ENCODE measurements at places on chromosomes 5 and 9.

- no peak for DNase-seq
These were observed 32.0 kb upstream of the PANK3 start for GRCh38 chr5:168611165-168611564.

DNA sequence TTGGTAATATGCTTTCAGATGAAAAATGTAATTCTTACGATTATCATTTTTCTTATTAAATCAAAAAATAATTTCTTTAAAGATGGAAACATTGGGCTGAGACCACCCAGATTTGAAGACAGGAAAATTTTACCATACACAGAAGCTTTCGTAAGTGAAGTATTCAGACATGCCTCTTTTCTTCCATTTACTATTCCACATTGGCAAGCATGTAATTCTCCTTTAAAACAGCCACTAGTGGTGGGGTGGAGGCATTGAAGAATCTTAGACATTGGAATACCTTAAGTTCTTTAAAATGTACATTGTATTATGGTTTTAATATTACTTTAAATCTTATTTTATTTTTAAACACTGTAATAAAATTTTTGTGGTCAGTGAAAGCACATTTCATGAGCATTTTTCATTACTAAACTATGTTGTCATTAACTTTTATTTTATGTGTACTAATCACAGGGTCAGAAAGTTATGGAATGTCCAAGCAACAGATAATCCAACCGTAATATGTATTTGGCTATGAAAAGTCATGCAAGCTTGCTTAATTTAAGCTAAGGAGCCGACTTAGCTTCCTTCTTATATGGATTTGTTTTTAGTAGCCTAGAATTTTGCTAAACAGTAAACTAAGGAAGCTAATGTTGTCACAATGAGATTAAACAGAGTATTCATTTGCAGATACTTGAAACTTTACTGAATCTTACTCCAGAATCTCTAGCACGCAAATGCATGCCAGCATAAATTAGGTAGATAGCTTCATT lies 97.4 kb upstream of the ALDH1A1 start:
- no peak for DNase-seq

GRCh38 chr5:20248118-20248517 lies 260.1 kb upstream of the CDH18 start:
- DNase-seq: no peak

GRCh38 chr9:84371737-84372136 lies 31.2 kb upstream of the SLC28A3 start:
- DNase-seq: no peak

GRCh38 chr9:116238225-116238624 lies 84.6 kb downstream of the PAPPA start:
- DNase-seq: no peak

- DNase-seq: no peak
These were observed 35.9 kb downstream of the TTLL11 start for GRCh38 chr9:122057211-122057610.

- DNase-seq: no peak
These were observed 26.9 kb downstream of the CNOT6 start for GRCh38 chr5:180521101-180521500.

GRCh38 chr5:172870291-172870714 lies 36.3 kb downstream of the ERGIC1 start:
- DNase-seq: no peak

DNA sequence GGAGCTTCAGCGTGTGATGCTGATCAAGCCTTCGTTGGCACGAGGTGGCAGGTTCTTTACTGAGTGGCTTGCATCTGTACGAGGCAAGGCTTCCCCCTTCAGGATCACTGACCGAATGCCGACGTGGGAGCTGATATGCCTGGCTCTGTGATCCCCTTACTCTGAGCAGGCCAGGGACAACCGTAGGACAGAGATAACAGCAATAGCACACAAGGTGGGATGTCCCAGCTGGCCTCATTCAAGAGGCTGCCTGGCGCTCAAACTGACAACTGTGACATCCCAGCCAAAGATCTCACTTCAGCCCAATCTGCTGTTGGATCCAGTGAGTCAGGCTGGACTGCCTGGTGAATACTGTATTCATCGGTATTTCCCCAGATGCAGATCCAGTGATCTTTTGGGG lies 199.4 kb upstream of the PANK3 start:
- no peak for DNase-seq

DNA sequence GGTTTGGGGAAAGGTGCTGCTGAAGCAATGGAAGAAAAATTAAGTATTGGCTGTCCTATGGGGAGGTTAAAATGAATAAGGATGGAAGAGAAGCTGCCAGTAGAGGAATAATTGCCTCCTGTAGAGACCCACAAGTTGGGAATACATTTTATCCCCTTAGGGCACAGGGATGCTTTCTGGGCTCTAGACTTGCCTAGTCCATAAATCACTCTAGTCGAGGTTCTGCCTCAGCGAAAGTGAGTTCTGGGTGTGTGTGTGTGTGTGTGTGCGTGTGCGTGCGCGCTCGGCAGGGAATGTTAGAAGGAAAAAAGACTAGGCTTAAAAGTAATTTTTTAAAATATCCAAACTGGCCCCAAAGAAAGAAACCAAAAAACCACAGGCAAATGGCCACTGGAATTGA lies 291.6 kb downstream of the DOCK8 start:
- DNase-seq: no peak

DNA sequence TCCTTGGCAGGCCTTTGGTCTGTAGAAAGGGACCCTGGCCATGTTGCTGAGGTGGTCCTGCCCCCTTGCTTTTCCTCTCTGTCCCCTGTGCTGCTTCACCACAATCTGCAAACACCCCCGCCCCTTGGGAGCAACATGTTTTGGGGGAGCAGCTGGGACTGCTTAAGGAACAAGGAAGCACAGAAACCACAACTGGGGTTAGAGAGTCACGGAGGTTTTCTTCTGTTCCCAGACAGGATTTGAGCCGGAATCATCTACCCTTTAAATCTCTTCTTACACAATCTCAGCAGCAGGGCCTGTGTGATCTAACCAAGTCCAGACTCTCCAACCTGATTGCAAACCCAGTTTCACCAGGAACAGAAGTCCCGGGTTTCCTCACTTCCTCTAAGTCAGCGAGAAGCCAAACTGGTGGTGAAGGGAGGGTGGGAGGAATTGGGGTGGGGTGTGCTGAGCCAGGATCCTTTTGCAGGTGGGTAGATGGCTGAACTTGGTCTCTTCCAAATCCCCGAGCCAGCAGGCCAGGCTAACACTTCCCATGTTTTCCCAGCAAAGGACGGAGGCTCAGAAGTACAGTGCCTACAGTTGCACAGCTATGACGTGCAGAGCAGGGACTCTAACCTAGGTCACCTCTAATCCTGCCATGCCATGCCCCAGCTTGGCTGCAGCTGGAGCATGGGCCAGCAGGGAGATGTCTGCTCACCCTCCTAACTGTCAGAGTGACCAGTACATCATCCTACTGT lies 25.0 kb downstream of the SH3PXD2B start:
- DNase-seq: no peak

GRCh38 chr5:112995764-112996618 lies 19.4 kb downstream of the DCP2 start:
- DNase-seq: no peak

DNA sequence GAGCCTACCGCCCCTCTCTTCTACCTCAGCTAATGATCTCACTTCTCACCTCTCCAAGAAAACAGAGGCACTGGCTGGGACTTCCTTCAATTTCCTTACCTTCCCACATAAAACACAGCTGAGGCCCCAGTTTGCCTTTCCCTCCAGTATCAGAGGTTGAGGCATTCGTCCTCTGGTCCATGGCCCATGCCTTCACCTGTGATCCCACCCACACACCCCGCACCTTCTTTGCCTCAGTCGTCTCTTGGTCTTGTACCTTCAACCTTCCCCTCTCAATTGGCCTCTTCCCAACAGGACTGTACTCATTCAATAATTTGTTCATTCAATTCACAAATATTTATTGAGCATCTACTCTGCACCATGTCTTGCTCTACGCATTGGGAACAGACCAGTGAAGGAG lies 11.0 kb upstream of the NSD1 start:
- no peak for DNase-seq

GRCh38 chr5:2810644-2811043 lies 59.2 kb upstream of the IRX2 start:
- no peak for DNase-seq

- DNase-seq: no peak
These were observed 2.4 kb downstream of the RASEF start for GRCh38 chr9:83060556-83060955.

GRCh38 chr5:135024956-135025729 lies 8.9 kb downstream of the PITX1 start:
- DNase-seq: no peak

DNA sequence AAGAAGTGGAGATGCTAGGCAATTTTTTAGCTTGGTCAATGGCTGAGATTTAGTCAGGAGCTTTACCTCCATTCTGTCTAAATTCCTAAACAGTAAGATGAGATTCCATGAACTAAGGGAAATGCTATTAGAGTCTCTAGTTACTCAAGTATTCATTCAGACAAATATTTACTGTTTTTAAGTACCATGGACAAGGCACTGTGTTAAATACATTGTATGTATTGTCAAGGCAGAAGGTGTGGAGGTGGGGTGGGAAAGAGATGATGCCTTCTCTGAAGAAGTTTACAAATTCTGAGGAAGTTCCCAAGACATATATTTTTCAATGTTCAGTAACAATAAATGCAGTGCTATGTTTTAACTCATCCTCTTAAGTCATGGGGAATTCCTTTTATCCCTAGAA lies 459.9 kb upstream of the NMUR2 start:
- no peak for DNase-seq

- no peak for DNase-seq
These were observed 31.2 kb upstream of the FABP6 start for GRCh38 chr5:160198146-160198545.

DNA sequence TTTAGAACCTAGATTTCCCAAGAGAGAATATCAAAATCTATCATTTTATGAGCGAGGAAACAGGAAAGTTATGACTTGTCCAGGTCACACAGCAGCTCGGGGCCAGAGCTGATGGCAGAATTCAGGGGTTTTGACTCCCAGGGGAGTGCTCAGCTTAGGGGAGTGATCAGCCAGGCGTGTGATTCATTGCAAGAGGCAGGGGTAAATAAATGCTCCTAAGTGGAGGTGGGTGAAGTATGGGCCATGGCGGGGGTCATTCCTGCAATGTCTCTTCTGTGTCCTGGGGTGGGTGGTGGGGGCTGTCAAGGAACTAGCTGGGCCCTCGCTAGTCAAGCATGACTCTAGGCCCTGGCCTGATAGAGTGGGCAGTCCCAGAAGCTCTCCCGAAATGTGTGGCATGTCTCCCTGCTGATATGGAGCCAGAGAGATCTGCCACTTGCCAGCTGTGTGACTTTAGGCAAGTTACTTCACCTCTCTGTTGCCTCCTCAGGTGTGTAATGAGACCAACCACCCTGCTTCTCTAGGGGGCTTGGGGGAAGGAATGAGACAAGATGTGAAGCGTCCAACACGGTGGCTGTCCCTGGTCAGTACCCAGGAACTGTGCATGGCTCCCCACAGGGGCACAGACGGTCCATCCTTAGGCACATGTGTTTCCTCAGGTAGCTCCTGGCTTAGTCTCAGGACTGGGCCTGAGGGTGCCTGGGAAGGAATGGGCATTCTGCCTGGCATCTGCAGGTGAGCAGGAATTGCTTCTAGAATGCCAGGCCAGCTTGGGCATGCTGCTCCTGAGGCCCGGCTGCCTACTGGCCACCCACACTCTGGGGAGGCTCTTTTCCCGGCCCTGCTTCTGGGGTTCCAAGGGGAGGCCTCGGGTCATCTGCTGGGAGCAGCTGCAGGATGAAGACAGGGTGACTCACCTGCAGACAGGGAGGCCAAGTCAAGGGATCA lies 36.5 kb upstream of the SH3PXD2B start:
- DNase-seq: no peak

GRCh38 chr9:68949271-68950000 lies 64.5 kb downstream of the PRKACG start:
- DNase-seq: no peak

DNA sequence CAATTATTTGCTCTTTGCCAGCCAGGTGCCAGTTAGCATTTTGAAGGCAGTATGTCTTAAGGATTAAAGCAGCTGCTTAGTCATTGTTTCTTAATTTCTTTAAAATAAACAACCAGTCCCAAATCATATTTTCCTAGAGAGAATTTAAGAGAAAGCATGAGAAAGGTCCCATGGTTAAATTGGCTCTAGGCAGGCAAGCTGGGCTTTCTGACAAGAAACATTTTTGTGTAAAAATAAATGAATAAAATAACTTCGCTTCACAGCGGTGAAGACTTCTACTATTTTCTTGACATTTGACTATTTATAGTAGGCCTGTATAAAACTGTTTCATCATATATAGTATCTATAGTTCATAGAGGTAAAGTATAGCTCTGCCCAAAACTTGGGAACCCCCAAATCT lies 617.7 kb upstream of the C9orf72 start:
- DNase-seq: no peak

GRCh38 chr9:110923601-110924000 lies 114.7 kb downstream of the LPAR1 start:
- no peak for DNase-seq

GRCh38 chr5:132046880-132047299 lies 13.6 kb upstream of the IL3 start:
- no peak for DNase-seq

GRCh38 chr5:136212252-136212721 lies 19.3 kb upstream of the SMIM32 start:
- peak; percentile 76 for DNase-seq

DNA sequence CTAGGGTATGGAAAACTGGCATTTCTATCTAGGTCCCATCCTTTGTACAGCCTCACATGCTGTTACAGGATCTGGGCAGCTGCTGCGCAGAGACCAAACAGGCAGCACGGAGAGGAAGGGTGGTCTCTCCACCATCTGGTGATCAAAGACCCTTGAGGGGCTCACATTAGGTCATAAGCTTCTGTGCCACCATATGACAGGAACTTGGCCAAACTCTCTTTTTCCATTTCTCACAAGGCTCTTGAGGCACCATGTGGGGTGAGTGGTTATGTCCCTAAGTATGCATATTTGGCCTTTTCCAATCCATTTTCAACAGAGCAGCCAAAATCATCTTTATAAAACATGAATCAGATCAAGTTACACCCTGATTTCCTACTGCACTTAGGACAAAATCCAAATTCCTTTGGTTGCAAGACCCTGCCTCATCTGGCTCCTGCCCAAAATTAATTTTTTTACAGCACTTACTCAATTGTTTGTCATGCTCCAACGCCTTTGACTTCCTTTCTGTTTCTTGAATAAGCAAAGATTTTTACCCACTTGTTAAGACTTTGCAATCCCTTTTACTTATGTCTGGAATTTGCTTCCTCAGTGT lies 730.0 kb downstream of the MAT2B start:
- no peak for DNase-seq

DNA sequence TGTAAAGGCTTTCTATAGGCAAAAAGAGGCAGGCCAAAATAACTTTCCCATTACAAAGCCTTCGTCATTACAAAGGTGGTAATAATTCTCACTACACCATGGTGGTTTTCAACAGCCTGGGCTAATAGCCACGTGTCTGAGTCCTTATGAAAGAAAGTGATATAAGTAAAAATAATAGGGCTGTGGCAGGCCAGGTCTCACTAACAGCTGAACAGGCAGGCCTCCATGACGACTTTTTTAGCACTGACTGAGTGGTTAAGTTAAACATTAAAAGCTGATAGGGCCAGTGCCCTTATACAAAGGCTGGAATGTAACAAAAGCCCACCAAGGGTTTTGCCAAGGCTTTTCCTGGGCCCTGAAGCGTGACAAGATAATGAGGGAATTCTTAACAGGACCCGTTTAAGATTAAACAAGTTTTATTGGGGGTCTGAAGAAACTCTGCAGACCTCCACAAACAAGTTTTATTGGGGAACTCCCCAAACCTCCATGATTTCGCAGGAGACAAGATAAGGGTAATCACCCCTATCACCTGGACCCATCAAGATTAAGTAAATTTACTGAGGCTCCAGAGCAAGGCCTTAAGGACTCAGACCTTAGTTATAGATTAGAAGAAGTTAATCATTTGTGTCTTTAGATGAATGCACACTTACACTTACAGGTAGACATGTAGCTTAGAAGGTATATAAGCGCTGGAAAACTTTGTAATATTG lies 412.9 kb downstream of the CHSY3 start:
- no peak for DNase-seq
